ENCODE measurements at places on chromosomes 12 and 14. TPM values are rescaled to one million over a fixed set of nuclear protein-coding genes. Genes with fewer than 3 reads are reported as not detected.

- H3K4me3 ChIP-seq = no peak overlapping the region
- peaks cover 9% of the 10 kb centered on the region for H3K4me1 ChIP-seq
- no peak for DNase-seq
- no peaks in the 10 kb centered on the region for H3K36me3 ChIP-seq
Measured at GRCh38 chr12:34214011-34214410, 191.7 kb downstream of the ALG10 start.

- peaks cover 34% of the 10 kb centered on the region for H3K4me1 ChIP-seq
- peak overlapping the region; percentile 96 for H3K27ac ChIP-seq
- DNase-seq = peak; percentile 61
- no peaks in the 10 kb centered on the region for H3K27me3 ChIP-seq
- no peaks in the 10 kb centered on the region for H3K36me3 ChIP-seq
Measured at GRCh38 chr12:123076604-123077297, 74.1 kb downstream of the PITPNM2 start.

DNA sequence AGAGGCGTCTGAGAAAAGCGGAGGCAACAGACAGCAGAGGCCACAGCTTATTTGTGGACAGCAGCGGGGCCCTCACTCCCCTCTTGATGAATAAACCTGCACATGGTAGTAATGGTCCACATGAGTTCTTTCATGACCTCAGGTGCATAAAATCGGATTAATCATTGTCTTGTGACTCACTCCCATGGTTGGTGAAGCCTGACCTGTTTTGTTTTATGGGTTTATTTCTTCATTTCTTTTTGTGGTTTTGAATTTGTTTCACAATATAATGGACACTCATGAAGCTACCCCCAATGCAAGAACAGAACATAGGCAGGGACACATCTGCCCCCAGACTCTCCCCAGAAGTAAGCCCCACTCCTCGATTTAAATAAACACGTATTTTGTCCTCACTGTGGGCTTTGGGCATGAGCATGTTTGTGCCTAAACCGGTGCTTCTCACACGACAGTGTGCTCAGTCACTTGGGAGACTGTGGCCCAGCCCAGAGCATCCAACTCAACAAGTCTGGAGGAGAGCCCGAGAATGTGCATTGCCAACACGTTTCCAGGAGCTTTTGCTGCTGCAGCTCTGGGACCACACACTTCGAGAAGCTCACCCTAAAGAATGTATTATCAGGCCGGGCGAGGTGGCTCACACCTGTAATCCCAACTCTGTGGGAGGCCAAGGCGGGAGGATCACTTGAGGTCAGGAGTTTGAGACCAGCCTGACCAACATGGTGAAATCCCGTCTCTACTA, 116.1 kb downstream of the SCARB1 start:
- no peak overlapping the region for H3K27ac ChIP-seq
- no peak for DNase-seq
- H3K36me3 ChIP-seq = no peaks in the 10 kb centered on the region

The IFNG gene
- total RNA-seq = 25.0 TPM

The LRRK2 gene
- 0.05 TPM for total RNA-seq

GRCh38 chr14:53113989-53114388, 39.1 kb downstream of the DDHD1 start:
- H3K27ac ChIP-seq = no peak overlapping the region
- peaks cover 54% of the 10 kb centered on the region for H3K4me1 ChIP-seq
- peaks cover 47% of the 10 kb centered on the region for H3K36me3 ChIP-seq
- no peak for DNase-seq

The SERPINA10 gene
- not detected for total RNA-seq

- H3K4me3 ChIP-seq = no peak overlapping the region
- H3K27me3 ChIP-seq = no peaks in the 10 kb centered on the region
- H3K27ac ChIP-seq = no peak overlapping the region
- H3K4me1 ChIP-seq = no peaks in the 10 kb centered on the region
- H3K36me3 ChIP-seq = peaks cover 8% of the 10 kb centered on the region
Measured at GRCh38 chr14:59360923-59361794, 104.0 kb downstream of the GPR135 start.

DNA sequence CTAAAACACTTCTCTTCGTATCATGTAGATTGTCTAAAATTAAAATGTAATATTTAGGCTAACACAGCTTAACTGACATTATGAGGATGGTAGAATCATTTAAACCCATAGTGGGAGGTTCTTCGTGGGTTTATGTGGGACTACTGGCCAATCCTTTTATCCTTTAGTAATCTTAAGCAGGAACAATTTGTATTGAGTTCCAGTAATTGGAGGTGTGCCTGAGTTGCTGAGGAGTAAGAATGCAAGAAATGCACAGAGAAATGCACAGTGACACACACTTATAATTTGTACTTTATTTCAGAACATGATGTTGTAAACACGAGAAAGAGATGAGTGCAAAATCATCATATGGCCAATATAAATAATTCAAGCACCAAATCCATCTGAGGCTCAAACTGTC, 22.3 kb downstream of the OTOGL start:
- DNase-seq = no peak
- no peaks in the 10 kb centered on the region for H3K36me3 ChIP-seq
- no peaks in the 10 kb centered on the region for H3K27me3 ChIP-seq
- no peaks in the 10 kb centered on the region for H3K4me1 ChIP-seq
- no peak overlapping the region for H3K27ac ChIP-seq

- no peak for DNase-seq
- no peak overlapping the region for H3K27ac ChIP-seq
- H3K36me3 ChIP-seq = peaks cover 49% of the 10 kb centered on the region
- no peaks in the 10 kb centered on the region for H3K27me3 ChIP-seq
- H3K4me1 ChIP-seq = peaks cover 21% of the 10 kb centered on the region
Measured at GRCh38 chr14:75724414-75725204, 63.6 kb downstream of the TTLL5 start.

The TMEM132C gene
- 0.05 TPM for total RNA-seq

The INHBE gene
- not detected for total RNA-seq

GRCh38 chr12:66533767-66534166, 145.1 kb downstream of the GRIP1 start:
- no peaks in the 10 kb centered on the region for H3K27me3 ChIP-seq
- no peak for DNase-seq
- H3K4me1 ChIP-seq = no peaks in the 10 kb centered on the region
- H3K36me3 ChIP-seq = no peaks in the 10 kb centered on the region

The JAG2 gene
- total RNA-seq = 3.0 TPM

DNA sequence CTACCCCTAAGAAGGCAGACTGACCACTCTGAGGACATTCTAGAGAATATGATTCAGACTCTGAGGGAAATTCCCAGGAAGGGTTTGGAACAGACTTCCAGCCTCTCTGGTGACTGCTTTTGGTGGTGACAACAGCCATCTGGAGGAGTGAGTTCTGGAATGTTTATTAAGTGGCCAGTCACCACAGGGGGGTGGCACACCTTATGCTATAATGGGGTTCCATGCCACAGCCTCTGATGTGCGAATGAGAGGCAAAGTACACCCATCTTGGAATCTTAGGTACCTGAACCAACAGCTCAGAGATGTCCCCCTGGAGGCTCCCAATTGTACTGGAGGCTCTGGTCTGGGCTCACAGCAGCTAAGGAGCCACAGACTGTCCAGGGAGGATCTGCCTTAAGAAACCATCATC, 9.5 kb upstream of the TINF2 start:
- no peak for DNase-seq
- H3K4me3 ChIP-seq = no peak overlapping the region
- peaks cover 43% of the 10 kb centered on the region for H3K4me1 ChIP-seq
- H3K36me3 ChIP-seq = peaks cover 17% of the 10 kb centered on the region

The SCN8A gene
- total RNA-seq = 0.33 TPM

DNA sequence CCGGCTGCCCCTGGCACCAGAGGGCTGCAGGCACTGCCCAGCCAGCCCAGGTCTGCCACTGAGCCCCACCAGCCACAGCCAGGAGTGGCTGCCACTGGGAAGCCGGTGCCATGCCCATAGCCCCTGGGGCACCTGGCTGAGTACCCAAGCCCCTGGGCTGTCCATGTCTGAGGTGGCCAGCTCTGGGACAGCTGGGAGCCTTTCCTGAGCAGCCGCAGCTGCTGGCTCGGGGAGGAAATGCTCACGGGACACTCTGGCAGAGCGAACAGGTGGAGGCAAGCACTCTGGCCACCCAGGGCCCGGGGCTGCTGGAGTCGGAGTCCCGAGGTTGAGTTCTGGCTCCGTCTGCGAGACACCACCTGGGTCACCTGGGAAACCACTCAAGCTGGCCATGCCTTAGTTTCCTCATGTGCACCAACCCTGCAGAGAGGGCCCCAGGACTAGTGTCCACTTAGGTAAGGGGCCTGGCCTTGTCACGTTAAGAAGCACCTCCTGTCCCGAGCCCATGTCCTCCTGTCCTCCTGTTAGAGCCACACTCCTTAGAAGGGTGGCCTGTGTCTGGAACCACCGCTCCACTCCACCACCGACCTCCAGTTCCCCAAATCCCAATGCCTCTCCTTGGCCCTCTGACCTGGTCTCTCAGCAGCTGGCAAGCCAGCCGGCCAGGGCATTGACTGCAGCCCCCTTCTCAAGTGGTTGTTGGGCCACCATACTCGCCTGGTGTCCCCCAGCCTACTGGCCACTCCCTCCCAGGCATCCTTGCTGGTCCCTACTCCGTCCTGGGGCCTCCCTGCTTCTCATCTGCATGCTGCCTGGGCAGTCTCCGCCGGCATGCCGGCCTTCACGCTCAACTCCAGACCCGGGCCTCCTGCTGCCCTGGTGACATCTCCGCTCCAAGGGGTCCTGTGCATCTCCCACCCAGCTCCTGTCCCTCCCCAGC, 45.3 kb downstream of the BEGAIN start:
- no peak for DNase-seq
- H3K4me1 ChIP-seq = peaks cover 14% of the 10 kb centered on the region
- H3K36me3 ChIP-seq = no peaks in the 10 kb centered on the region
- H3K27ac ChIP-seq = no peak overlapping the region
- no peak overlapping the region for H3K4me3 ChIP-seq

The OAS3 gene
- 265 TPM for total RNA-seq

The LUM gene
- not detected for total RNA-seq

DNA sequence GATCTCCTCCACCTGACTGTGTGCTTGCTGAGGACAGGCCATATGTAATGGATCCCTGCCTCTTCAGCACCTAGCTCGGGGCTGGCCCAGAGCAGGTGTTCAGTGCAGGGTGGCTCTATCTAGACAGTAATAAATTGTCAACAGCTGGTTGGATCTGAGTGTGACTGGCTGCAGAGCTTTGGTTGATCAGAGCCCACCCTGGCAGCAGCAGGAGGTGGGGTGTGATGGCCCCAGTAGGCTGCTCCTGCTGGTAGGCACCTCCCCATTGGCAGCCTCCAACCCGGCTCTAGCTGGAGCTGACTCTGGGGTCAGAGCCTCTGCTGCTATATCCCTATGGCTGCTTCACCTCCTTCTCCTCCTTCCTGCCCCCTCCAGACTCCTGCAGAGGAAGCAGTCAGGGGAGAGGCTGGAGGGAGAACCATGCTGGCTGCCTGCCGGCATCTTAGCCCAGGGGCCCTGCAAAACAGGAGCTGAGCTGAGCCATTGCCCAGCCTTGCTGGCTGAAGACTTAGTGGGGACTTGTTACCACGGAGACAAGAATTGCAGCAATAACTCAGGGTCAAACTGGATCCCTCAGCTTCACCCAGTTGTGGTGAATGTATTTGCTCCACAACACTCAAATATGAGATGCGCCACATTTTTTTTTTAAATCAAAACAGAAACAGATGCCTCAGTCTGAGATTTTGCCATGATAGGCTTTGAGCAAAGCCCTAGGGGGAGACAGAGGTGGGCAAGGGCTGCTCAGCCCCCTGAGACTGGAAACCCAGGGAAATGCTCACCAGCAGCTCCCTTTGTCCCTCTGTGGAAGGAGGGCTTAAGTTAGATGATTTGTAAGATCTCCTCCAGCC, 22.2 kb downstream of the TMEM63C start:
- no peak overlapping the region for H3K4me3 ChIP-seq
- H3K4me1 ChIP-seq = no peaks in the 10 kb centered on the region
- H3K27me3 ChIP-seq = peaks cover 5% of the 10 kb centered on the region
- no peak overlapping the region for H3K27ac ChIP-seq
- no peaks in the 10 kb centered on the region for H3K36me3 ChIP-seq

DNA sequence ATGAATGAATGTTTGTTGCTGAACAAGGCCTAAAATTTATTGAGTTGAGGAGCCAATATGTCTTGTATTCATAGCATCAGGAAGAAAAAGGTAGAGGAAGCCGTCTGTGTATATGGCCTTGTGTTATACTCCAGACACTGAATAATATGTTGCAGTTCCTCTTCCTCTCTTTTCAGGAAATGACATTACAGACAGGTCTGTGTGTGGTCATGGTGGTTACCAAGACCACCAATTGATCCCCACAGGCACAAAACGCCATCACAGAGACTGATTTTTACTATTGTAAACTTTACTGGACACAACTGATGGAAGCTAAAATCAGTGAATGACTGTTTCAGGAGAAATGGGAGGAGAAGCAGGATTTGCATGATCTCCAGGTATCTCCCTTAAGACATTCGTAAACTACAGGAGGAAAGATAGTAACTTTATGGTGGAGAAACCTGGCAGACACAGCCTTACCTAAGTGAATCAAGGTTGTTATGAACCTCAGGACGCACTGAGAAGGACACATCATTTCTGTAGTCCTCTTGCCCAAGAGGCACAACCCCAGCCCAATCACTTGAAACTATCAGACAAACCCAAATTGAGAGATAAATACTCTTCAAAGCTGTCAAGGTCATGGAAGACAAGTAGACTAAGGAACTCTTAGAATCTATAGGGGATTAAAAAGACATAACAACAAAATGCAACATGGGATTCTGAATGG, 334.1 kb upstream of the RGS6 start:
- no peak overlapping the region for H3K4me3 ChIP-seq
- peak; percentile 30 for DNase-seq
- H3K36me3 ChIP-seq = peaks cover 48% of the 10 kb centered on the region
- H3K27me3 ChIP-seq = no peaks in the 10 kb centered on the region
- H3K4me1 ChIP-seq = peaks cover 49% of the 10 kb centered on the region

DNA sequence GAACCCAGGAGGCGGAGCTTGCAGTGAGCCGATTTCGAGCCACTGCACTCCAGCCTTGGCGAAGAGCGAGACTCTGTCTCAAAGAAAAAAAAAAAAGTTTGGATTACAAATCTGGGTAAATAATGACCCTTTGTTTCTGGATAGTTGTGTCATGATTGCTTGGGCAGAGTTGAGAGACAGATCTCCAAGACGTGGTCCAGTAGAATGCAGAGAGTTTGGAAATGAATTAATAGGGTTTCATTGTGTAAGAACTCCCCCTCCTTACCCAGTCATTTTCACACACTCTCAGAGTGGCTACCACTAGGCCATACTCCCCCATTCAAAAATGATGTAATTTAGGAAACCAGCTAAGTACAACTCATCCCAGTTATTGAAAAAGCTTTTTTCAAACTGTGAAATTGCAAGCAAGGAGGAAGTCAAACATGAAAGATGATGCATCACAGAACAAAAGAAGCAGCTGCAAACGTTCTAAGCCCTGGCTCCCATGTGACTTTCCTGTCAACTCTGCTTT, 1331.9 kb downstream of the AACS start:
- H3K27ac ChIP-seq = no peak overlapping the region
- DNase-seq = no peak
- no peaks in the 10 kb centered on the region for H3K27me3 ChIP-seq
- H3K36me3 ChIP-seq = no peaks in the 10 kb centered on the region
- H3K4me1 ChIP-seq = no peaks in the 10 kb centered on the region
